ENCODE measurements at places on chromosomes 5 and 9.

GRCh38 chr9:130927995-130928900 lies 10.8 kb downstream of the FIBCD1 start:
- no peak for DNase-seq

- no peak for DNase-seq
These were observed 28.8 kb upstream of the ROR2 start for GRCh38 chr9:91978740-91979414.

GRCh38 chr5:18970000-18970399 lies 1018.0 kb downstream of the CDH18 start:
- no peak for DNase-seq

DNA sequence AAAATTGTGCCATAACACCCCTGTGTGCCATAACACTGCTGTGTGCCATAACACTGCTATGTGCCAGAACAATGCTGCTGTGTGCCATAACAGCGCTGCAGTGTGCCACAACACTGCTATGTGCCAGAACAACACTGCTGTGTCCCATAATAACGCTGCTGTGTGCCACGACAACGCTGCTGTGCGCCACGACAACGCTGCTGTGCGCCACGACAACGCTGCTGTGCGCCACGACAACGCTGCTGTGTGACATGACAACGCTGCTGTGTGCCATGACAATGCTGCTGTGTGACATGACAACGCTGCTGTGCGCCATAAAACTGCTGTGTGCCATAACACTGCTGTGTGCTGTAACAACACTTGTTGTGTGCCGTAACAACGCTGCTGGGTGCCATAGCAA lies 25.9 kb downstream of the CFAP90 start:
- DNase-seq: no peak

GRCh38 chr9:36980148-36980974 lies 53.7 kb downstream of the PAX5 start:
- DNase-seq: peak; percentile 53

- DNase-seq: no peak
These were observed 20.7 kb downstream of the FAXDC2 start for GRCh38 chr5:154829589-154830218.

GRCh38 chr9:19935422-19935821 lies 146.6 kb upstream of the SLC24A2 start:
- no peak for DNase-seq

DNA sequence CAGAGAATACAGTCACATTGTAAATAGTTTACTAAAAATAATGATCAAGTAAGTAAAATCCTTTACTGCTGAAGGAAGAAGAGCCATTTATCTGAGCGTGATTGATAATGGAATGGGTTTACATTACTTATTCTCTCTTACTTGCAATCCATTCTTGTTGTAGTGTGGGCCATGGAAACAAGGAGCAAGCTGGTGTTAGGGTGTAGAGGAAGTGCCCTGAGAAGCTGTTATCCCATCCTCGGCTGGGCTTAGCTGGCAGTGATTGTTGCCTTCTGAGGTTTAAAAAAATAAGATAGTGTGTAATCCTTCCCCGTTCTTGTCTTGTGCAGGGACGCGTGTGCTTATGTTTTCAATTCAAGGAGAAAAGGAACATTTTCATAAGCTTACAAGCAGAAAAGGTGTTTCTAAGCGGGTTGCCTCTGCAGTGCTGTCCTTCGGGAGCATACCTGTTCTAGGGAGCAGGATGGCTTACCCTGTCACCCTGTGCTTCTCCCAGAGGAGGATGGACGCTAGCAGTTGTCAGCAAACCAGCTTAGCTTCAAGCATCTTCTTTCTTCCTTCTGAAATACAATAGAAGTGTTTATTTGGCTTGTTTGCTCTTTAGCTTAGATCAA lies 188.3 kb downstream of the ARHGEF28 start:
- no peak for DNase-seq

- DNase-seq: no peak
These were observed 959 bp upstream of the FBXL17 start for GRCh38 chr5:108382784-108383330.

DNA sequence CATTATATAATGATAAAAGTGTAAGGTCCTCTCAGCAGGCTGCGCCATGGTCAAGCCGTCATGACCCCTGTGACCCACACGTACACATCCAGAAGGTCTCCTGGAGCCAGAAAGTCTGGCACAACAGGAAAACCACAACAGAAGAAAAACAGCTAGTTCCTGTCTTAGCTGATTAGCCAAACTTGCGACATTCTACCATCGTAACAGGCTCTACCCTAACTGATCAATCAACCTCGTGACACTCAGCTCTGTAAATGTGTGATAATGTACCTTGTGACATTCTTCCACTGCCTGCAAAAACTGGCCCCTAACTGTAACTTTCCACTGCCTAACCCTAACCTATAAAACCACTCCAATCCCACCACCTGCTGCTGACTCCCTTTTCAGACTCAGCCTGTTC lies 316.4 kb upstream of the TUSC1 start:
- no peak for DNase-seq

GRCh38 chr5:137195483-137195882 lies 303.6 kb downstream of the SPOCK1 start:
- no peak for DNase-seq

DNA sequence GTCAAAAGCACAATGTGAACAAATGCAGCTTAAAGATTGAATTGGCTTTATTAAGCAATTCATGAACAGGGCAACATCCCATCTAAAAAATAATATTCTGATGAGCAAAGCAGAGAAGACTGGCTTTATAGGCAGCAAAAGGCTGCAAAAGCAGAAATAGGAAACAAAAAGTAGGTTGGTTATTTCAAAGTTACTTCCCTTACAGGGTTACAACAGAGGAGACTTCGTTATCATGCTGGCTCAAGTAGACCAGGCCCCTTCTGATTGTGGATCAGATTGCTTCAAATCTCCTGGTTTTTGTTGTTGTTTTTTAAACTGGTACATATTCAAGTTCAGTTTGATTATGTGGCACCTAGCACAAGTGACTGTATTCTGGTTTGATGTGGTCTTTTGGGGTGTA lies 73.1 kb downstream of the MAN2A1 start:
- DNase-seq: no peak

- no peak for DNase-seq
These were observed 124.3 kb upstream of the CXCL14 start for GRCh38 chr5:135703016-135703550.

- DNase-seq: no peak
These were observed 384.2 kb upstream of the CDH10 start for GRCh38 chr5:25029004-25029403.

GRCh38 chr5:108251350-108251749 lies 130.5 kb downstream of the FBXL17 start:
- no peak for DNase-seq

GRCh38 chr5:149412783-149413476 lies 33.8 kb upstream of the IL17B start:
- no peak for DNase-seq

DNA sequence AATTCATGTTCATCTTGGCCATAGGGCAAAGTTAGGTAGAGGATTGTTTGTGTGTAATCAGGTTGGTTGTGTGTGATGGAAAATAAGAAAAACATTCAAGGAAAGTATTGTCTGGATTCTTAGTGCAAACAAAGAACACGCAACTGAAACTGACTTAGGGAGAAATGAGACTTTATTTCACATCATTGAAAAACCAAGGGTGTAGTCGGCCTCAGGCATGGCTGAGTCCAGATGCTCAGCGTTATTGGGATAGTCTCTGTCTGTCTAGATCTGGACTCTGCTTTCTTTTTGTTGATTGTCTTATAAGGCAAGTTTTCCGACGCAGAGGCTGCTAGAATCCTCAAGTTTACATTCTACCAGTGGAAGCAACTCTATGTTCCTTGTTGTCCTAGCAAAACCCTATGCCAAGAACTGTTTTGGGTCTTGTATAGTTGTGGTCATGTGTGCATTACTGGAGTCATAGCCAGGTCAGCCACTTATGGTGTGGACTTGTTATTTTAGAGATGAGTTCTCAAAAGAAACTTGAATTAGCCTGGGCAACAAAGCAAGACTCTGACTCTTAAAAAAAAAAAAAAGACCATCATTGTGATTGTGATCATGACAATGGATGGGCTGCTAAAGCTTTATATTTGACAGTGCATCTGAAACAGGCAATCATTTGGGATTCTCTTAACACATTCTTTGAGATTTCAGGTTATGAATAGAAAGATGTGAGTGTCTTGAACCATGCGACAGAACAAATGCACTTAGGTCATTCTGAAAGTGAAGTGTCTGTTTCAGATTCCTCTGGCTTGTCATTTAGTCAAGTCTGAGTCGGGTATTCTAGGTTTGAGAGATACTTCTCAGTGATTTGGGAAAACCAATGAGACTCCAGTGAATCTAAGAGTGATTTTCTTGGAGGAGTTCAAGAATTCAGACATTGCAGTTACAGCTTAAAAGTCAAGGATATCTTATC lies 82.6 kb downstream of the DOCK2 start:
- DNase-seq: no peak

- no peak for DNase-seq
These were observed 13.8 kb upstream of the PLEKHG4B start for GRCh38 chr5:77957-78804.

GRCh38 chr9:38318759-38319495 lies 73.6 kb upstream of the ALDH1B1 start:
- peak; percentile 59 for DNase-seq

GRCh38 chr5:22850981-22851380 lies 2.2 kb downstream of the CDH12 start:
- DNase-seq: no peak

DNA sequence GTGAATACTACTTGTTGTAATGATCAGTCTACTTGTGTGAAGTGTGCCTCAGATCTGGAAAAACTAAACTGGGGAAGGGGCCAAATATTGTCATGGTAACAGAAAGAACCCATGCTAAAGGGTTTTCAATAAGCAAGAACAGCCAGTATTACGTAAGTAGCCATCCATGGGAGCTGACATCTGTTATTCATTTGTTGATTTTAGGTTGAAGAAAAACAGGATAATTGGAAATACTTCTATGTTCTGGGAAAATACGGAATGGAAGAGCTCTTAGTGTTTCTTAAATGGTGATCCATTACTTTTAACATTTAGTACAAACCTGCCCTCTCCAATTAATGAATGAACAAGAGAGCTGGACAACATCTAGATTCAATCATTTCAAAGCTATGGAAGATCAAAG lies 485.8 kb downstream of the NTRK2 start:
- DNase-seq: no peak

DNA sequence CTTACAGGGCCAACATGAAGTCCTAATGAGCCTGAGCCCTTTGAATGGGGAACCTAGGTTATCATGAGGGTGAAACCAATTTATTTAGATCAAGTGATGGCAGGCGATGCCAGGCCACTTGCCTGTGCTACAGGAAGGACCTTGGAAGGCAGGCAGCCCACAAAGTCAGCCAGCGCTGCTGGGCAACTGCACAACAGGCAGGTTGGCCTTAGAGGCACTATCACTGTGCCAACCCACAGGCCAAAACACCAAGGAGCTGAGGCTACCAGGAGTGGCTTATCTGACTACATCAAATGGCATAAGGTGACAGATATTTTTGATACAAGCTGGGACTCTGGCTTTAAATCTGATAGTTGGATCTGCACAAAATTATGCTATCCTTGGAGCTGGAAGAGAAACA lies 319.1 kb downstream of the NTRK2 start:
- DNase-seq: no peak

DNA sequence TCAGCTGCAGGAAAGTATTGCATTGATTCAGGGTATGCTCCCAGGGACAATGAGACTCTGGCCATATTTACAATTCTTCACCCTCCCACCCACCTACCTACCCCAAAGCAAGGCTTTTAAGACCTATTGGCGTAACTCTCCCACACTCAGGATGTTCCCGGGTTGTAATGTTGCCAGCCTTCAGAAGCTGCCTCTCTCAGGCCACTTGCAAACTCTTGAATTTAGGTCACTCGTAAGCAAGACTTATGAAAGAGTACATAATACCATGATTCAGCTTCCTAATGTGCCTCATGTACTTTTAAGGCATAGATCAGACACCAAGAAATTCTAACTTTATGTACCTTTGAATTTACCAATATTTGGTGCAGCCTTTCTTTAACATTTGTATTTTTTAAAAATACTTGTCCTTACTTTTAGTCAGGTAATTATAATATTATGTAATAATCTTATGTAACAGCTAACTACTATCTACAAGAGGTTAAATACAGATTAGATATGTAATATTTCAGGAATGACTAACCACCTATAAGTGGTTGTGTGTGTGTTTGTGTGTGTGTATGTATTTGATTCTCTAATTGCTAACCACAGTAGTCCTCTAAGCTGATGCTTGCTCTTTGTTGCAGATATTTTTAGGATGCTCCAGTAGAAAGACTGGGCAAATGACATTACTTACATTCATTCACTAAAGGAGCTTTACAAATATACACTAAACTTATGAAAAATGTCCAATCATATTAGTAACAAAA lies 630.5 kb upstream of the MEF2C start:
- no peak for DNase-seq

DNA sequence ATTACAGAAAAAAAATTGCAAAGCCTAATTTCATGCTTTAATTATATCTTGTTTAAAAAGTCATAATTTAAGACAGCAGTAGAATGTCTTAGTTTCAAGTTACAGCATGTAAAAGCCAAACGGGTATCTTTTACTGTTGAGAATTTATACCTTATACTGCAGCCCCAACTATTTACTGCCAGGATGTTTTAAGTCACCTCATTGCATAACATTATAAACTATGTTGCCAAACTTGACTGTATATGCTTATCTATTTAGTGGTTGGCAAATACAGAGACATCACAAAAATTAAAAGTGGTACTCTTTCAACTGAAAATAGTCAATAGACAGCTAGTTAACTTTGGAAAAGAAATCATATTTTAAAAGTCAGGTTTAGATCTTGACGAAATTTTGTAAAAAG lies 119.5 kb downstream of the EDIL3 start:
- DNase-seq: no peak

GRCh38 chr9:112477330-112477729 lies 9.3 kb upstream of the KIAA1958 start:
- DNase-seq: no peak

DNA sequence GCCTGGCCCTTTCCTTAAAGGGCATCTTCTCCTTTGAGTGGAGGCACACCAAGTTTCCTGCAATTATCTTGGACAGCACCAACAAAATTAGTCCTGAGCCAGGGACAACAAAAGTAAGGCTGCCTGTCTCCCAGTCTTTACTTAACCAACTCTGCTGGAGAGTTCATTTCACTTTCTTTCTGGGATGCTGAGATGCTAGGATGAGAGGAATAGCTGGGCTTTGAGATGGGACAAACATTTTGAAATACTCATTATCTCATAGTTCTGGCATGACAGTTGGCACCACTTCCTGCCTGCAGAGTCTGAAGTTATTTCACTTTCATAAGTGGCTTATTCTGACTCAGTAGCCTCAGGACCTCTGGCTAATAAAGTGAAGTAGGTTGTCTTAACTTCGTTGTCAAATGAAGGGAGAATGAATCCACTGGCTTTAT lies 157.0 kb downstream of the C9orf152 start:
- peak; percentile 55 for DNase-seq
